ENCODE measurements at places on chromosomes 1 and 21. TPM values are rescaled to one million over a fixed set of nuclear protein-coding genes. Genes with fewer than 3 reads are reported as not detected.

INKA2 gene
- total RNA-seq: 13.8 TPM

GBP1 gene
- total RNA-seq: 51.3 TPM

PEX11B gene
- 31.9 TPM for total RNA-seq

HSD3B1 gene
- not detected for total RNA-seq

DIO1 gene
- 1.2 TPM for total RNA-seq
